ENCODE measurements at places on chromosomes 12 and 14.

GRCh38 chr12:40020261-40020691 is 85.6 kb downstream of the SLC2A13 start:
- no peak for DNase-seq

DNA sequence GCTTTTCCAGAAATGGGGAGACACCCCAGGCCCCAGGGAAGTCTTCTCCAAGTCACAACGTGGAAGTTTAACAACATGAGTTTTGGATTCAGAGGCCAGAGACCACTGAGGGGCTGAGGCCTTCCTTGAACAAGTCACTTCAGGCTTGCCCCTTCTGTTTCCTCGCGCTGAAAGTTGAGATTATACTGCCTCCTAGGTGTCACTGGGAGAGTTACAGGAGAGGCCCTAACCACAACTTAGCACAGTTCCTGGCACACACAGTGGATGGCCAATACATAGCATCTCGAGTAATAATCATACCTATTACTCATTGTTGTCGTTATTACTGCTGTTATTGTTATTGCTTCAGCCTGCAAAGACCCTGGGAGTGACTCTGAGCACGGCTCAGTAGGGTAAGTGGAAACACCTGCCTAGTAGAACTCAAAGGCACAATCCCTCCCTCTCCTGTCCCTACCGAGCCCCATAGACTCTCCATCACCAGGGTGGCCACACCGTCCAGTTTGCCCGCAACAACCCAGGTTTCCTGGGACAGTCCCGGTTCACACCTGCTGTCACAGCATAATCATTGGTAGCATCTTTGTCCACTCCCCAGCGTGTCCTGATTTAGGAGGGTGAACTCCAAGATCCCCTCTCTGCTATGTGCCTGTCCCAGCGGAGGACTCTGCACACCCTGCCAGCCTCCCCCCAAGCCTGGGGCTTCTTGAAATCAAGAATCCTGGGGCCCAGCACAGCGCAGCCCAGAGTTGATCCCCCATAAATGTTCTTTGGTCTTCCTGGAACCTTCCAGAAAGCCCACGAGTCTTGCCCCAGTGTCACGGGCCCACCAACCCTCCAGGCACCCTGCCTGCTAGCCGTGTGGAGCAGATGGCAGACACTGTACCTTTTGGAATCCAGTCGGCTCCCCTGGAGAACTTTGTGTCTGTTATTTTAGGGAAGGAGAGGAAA is 85.0 kb downstream of the SYNE3 start:
- no peak for DNase-seq

GRCh38 chr12:128339126-128339520 is 72.2 kb downstream of the TMEM132C start:
- DNase-seq = no peak

DNA sequence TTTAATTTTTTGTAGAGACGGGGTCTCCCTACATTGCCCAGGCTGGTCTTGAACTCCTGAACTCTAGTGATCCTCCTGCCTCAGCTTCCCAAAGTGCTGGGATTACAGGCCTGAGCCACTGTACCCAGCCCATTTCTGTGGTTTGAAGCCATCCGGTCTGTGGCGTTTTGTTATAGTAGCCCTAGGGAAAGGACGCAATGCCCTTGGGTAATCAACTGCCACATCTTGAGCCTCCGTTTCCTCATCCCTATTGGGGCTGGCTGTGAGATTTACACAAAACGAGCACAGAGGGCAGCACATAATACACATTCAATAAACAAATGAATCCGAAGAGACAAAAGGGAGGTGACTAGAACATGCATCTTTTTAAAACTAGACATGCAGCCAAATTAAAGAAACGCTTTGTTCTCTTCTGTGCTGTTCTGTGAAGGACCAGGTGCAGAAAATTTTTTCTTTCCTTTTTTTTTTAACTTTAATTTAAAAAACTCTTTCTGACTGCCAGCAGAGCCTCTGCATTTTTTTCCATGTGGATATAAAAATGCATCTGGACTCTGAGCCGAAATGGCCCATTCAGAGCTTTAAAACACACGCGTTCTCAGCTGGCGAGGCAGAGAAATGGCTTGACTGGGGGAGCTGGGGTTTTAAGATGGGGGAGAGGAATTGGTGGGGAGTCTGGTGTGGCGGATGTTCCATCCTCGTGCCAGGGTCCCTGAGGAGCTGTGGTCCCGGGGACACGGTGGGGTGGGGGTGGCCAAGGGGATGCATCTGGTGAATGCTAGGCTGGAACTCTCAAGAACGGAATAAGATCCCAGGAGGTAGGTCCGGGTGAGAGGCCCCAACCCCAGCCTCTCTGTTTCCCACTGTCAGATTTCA is 119.0 kb downstream of the RBM19 start:
- DNase-seq = no peak

DNA sequence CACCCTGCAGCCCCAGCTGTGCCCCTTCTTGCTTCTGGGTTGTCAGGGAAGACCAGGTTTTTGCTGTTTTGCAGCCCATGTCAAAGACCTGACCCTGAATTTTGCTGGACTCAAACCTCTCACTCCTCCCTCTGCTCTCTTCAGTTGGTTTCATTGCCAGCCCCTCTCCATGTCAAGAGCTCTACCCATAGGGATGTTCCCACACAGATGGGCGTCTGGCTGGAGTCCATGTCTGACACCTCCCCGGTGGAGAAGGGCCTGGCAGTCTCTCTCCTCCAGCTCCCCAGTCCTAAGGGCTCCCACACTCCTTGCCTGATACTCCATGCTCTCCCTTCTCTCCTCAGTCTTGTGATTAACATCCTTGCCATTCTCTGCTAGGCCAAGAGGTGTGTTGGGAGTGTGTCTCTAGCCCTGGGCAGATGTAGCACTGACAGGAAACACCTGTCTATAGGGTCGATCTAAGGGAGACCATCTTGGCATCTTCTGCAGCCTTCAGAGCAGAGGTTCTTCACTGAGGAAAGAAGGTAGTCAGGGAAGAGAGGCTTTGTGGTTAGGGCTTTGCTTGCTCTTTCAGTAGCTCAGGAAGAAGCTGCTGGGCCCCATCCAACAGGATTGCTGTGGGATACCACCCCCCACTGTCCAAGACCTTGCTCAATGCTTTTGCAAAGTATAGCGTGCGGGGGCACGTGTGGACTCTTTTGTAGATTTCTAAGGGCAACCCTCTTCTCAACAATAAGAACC is 4.7 kb downstream of the ASIC1 start:
- no peak for DNase-seq

- no peak for DNase-seq
Observed at GRCh38 chr12:53414756-53415417, 8.8 kb upstream of the AMHR2 start.

GRCh38 chr12:101759396-101760047 is 20.3 kb upstream of the SYCP3 start:
- DNase-seq = no peak

DNA sequence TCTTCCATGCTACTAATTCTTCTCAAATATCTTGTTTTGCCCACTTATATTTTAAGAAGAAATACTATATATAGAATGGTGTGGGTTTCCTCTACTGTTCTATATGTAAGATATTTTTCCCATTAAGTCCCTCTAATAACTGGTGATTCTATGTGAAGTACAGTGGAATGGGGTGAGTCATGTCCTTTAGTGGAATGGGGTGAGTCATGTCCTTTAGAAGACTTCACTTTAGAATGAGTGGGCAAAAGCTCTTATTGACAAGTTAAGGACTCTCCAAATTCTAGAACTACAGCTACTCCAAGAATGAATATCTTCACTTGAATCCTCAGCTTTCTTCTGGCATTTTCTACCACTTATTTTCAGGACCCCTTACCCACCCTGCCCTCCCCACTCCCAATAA is 349.9 kb downstream of the ETNK1 start:
- no peak for DNase-seq

GRCh38 chr14:100765991-100766390 is 39.3 kb downstream of the DLK1 start:
- DNase-seq = no peak

GRCh38 chr12:6963791-6964413 is 6.6 kb downstream of the PHB2 start:
- DNase-seq = no peak

DNA sequence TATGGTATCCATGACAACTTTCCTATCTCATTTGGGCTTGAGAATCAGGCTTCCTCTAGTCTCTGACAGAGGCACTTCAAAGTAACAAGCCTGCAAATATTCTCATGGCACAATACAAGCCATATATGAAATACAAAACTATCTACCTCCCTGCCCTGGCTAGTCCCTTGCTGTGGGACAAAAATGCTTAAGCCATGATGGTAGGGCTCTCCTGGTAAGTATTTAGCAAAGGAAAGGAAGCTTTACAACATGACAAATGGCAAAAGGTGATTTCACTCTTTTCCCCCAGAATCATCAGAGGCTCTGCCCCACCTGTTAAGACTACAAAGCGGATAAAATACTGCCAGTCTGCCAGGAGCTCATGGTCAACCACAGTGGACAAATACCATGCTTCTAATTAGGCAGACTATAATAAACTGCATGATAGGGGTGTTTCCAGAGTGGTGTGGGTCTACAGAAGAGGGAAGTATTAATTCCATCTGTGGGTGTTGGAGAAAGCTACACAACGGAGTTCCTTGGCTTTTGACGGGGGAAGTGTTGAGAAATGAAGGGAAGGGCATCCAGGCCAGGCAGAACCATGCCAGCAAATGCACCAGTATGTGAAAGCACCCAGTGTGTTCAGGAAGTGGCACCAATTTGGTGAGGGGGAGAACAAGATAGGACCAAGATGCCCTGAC is 92.9 kb downstream of the SPTSSA start:
- DNase-seq = no peak

DNA sequence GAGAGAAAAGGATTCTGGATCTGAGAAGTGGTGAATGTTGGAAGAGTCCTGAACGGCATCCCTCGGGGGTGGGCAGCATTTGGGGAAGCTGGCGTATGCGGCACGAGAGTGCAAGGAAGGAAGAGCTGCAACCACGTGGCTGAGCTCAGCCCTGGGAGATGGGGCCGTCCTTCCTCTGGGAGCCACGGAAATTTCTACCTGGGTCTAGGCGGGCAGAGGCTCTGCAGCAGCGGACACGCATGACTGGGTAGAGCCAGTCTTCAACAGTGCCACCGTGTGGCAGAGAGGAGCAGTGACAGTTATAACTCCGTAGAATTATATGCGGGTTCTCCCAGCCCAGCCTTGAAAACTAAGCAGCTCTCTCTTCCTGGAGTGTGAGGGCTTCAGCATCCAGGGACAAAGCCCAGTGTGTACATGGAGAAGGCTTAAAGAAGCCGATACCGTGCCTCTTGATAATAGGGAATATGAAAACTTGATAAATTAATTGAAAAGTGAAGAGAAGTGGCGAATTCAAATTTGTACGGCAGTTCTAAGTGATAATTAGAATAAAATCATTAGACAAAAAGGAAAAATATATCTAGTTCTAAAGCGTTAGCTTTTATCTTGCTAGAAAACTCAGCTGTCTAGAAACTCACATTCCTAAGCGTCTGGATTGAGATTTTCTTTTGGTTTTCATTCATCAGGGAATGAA is 82.9 kb upstream of the STXBP6 start:
- DNase-seq = peak; percentile 9

- no peak for DNase-seq
Observed at GRCh38 chr12:26791301-26791791, 41.6 kb downstream of the ITPR2 start.

GRCh38 chr12:68911197-68911718 is 21.7 kb downstream of the CPM start:
- no peak for DNase-seq

DNA sequence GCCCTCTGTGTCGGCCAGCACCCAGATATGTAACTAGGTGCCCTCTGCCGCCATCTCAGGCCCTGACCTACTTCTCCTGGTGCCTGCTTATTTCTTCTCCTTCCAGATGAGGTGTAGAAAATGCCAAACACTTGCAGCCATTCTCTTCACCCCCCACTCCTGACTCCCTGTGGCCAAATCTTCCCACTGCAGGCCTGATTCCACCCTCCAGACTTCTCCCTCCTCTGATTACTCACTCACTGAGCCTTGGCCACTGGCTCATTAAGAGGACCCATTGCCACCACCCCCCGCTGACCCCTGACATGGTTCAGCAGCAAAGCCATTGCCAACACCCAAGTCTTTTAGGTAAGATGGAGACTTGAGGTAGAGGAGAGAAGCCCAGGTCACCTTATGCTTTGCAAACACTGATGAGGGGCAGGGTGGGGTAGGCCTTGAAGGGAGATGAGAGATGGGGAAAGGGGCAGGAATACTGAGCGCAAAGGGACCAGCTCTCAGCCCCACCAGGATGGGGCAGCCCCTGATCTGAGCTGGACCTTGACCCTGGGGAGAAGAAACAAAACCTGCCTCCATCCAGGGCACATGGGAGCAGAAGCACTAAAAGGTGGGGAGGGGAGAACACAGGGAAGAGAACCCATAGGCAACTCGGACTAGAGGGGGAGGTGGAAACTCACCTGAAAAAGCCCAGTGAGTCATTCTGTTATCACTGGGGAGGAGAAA is 25.1 kb upstream of the ANO2 start:
- DNase-seq = no peak

- no peak for DNase-seq
Observed at GRCh38 chr12:88063375-88063774, 34.2 kb upstream of the C12orf50 start.

- DNase-seq = no peak
Observed at GRCh38 chr14:77421201-77421600, 2.1 kb downstream of the NOXRED1 start.

- DNase-seq = no peak
Observed at GRCh38 chr12:120890963-120891362, 13.2 kb downstream of the SPPL3 start.

DNA sequence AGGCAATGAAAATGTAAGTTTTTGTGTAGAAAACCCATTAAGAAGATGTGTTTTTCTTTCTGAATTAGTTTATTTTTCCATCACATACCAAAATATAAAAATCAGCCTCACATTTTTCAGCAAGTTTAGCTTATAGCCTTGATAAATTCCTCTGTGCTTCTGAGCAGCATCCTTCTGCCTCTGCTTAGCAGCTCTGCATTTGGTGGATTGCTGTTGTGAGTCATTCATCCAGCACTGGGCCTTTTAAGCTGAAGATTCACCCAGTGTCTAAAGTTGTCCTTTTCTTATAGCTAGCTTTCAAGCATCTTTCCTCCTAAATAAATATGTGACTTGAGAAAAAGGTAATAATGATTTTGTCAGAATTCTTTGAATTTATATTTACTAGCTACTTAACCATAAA is 206.1 kb downstream of the PCNX1 start:
- DNase-seq = no peak

DNA sequence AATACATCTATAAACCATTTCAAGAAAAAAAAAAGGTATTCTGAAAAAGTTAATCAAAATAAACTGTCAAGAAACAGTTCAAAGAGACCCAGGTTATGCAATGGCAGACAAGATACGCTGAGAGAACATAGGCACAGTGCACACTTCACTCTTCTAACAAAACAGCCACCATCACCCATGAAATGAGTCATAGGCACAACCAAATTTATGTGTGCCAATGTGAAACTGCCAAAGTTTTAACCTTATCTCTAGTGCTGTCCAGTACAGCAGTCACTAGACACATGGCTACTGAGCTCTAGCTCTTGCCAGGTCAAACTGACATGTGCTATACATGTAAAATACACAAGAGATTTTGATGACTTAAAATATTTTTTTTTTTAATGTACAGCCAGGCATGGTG is 1.4 kb downstream of the CEP128 start:
- no peak for DNase-seq

Data from stimulated activated CD8-positive, alpha-beta memory T cell treated with anti-CD3 and anti-CD28 coated beads, Interleukin-4, amount 100 ng/mL, for 1 hour (primary cell).